ENCODE measurements at places on chromosomes 4 and X.
A peak's percentile ranks its signal among the peaks of the same experiment; 100 is the strongest.

- DNase-seq: no peak
These were observed 121.7 kb downstream of the TLL1 start for GRCh38 chr4:165994701-165995100.

DNA sequence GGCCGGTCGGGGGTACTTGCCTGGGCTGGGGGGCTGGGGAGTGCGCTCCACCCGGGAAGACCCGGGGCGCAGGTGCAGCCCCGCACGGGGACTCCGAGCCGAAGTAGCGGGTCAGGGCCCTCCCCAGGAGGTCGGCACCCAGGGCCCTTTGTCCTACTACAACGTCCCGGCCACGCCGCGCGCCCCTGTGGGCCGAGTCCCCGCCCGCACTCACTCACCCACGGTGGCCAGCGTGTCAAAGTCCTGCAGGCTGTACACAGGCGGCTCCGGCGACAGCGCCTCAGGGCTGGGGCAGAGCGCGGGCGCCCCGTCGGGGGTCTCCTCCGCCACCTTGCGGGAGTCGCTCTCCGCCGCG, 602 bp downstream of the PRKX start:
- DNase-seq: no peak

DNA sequence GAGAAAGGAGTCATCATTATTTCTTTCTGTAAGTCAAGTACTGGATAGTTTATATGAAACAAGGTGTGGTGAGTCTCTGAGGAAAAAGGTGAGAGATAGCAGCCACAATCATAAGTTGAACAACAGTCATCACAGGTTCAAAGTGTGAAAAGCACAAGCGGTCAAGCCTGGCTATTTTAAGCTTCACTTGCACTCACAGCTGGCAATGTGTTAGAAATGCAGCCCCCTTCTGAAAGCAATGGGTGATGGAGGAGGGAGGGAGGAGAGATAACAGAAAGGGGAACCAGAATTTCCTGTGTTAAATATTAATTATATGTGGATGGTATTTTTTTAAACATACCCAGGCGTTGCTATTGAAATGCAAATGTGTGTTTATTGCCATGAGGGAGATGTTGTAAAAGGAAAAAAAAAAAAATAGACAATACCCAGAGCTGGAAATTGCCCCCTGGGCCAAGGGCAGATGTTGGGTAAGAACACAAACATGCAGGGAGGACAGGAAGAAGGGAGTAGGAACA, 26.9 kb upstream of the BMP3 start:
- DNase-seq: no peak

GRCh38 chrX:101229170-101229569, 9.6 kb downstream of the DRP2 start:
- DNase-seq: no peak

- DNase-seq: no peak
These were observed 550.7 kb upstream of the SLIT2 start for GRCh38 chr4:19700992-19701391.

GRCh38 chr4:145234091-145234706, 53.8 kb upstream of the OTUD4 start:
- peak; percentile 61 for DNase-seq

GRCh38 chr4:1105067-1105466, 8.3 kb downstream of the RNF212 start:
- DNase-seq: no peak

DNA sequence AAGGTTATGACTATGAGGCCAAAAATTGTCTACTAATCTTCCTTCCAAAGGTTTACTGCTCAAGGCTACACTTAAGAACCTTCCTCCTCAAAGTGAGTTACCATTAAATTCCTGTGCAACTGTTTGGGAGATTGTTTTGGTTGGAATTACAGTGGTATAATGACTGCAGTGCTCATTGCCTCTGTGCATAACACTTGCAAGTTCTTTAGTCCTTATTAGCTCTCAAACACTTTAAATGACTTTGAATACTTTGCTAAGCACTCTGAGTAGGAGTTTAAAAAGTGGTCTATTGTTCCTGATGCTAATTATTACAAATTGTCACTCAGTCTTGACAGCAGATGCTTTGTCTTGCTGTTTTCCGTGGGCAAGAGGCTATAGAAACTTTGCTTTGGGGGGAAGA, 422.8 kb upstream of the PABPC4L start:
- no peak for DNase-seq

DNA sequence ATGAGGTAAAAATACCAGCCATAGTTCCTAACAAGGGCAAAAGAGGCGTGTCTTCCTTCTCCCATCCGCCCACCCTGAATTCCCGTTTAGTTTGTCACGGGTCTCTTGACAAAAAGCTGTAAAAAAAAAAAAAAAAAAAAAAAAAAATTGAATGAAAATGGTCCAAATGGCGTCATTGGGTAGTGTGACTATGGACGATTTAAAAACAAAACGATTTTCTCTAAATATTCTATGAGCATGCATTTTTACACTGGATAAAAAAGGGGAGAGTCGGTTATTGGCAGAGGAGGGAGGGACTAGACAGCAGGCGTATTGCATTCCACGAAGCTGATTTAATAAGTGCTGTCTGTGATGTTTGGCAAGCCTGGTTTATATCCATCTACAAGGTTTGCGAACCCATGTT, at the start of gene FAM133A:
FAM133A (plus strand) TSS at position 338 of the 403 bp plus-strand sequence. CDS start 35,214 bp downstream, outside the sequence.
- DNase-seq: no peak

- no peak for DNase-seq
These were observed 2104.2 kb downstream of the PCDH7 start for GRCh38 chr4:32824336-32824735.

- DNase-seq: no peak
These were observed 37.3 kb upstream of the TRIM2 start for GRCh38 chr4:153166716-153167501.

GRCh38 chrX:136157187-136157586, 9.9 kb downstream of the FHL1 start:
- no peak for DNase-seq

DNA sequence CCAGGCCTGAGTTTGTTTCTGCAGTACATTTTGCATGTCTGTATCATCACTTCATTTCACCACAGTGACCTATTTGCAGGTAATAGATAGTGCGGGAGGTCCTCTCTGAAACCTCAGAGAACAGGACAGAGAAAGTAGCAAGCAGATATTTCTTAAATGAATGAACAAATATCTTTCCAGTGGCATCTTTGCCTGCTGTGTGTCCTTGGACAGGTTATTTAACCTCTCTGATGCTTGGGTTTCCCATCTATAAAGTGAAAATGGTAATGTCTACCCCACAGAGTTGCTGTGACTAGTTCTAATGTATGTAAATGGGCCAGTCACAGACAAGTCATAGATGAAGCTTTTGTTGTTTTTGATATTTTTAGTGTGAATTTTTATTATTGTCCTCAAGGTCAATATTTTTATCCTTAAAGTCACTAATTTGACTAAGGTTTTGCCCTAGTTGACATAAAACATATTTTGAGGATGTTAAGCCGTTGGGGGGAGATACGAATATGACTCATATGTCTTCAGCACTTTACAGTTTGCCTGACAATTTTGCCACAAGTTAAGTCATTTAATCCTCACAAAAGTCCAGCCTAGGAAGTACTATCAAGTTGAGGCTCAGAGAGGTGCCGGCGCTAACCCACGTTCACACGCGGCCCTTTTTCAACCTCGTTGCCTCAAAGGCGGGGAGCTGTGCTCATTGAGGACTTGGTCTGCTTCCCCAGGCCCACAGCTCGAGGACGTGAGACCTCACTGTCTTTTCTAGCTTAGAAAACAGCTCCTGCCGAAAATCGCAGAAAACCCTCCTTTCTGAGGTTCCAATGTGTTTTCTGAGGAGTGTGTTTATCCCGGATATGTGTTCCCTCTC, 126.7 kb upstream of the STX18 start:
- no peak for DNase-seq

- no peak for DNase-seq
These were observed 6.0 kb upstream of the ASB11 start for GRCh38 chrX:15321447-15321846.

- no peak for DNase-seq
These were observed 22.2 kb downstream of the TMEM184C start for GRCh38 chr4:147639388-147639787.

DNA sequence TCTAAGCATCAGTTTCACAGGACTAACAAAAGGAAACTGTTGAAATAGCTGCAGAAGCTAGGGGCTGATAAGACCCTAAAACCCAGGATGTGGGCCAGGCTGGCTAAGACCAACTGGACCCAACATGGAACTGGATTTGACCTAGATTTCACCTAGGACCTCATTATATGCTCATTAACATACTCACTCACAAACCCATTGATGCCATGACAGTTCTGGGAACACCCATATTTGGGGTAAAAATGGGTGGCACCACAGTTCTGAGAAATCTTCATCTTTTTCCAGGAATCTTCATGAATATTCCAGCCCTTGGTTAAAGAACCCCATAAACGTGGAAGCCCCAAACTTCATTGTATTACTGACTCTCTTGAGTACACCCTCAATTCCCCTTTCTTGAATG, 41.1 kb downstream of the HSD17B13 start:
- no peak for DNase-seq

DNA sequence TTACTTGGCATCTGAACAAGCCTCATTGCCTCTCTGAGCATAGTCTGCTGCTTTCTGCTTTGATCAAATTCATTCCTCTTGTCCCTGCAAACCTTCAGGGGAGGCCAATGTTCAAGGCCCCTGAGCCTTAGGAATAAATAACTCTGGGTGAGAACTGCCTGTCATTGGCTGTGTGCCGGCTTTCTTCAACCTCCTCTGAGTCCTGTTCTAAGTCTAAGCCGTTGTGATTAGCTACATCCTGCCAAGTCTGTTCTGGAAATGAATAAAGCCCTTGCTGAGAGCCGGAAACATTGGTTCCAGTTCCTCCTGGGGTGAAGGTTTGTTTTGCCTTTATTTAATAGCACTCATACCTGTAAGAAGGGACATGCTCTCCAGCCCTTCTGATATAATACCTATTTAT, 13.8 kb downstream of the RNF4 start:
- no peak for DNase-seq

GRCh38 chr4:184587221-184587620, 62.0 kb downstream of the CASP3 start:
- DNase-seq: no peak

DNA sequence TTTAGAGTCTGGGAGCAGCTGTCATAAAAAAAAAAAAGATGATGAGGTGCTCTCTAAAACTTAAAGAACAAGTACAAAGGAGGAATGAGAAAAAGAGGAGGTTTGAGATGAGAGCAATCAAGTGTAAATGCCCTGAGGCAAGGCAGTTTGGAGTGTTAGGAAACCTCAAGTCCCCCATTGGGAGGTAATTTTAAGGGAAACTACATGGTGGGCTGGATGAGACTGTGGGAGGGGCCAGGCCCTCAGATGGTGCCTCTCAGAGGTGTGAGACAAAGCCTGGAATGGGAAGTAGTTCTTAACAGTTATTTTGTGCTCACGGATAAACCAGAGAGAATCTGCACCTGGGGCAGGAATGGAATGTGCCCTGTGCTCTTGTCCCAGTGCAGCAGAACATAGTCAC, 1.9 kb upstream of the MAGEB3 start:
- DNase-seq: no peak

DNA sequence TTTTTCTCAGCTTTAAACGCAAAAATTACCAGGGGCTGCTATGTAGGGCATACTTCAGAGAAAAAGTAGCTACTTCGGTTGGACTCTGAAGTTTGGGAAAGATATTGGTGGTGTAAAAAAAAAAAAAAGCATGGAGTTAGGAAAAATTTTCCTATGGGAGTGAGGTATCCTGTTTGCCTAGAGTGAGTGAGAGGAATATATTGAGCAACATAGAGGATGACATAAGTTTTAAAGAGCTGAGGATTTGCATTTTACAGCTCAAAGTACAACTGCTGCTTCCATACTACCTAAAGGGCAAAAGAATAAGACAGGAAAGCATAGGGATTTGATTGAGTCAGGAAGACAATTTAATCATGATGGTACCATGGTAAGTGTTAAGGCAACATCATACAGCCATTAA, 7.3 kb downstream of the GPRASP1 start:
- no peak for DNase-seq

- no peak for DNase-seq
These were observed 19.0 kb downstream of the FAM47E start for GRCh38 chr4:76270244-76271175.

DNA sequence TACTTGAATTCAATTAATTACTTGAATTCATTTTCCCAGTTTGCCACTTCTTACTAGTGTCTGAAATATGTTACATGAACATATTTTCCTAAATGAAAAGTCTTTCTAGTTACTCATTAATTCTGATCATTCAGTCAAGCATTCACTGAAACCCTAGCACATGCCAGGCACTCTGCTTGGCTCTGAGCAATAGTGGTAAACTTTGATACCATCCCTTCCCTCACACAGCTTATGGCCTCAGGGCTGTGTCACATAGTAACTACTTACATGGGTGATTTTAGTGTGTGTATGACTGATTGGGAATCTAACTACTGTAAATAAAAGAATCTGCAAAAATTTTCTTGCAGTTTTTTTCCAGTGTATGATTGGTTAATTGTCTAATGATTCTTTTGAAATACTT, 32.7 kb downstream of the METAP1 start:
- no peak for DNase-seq

- no peak for DNase-seq
These were observed 16.3 kb downstream of the NDNF start for GRCh38 chr4:121056066-121056465.

- no peak for DNase-seq
These were observed 52.3 kb upstream of the NKX1-1 start for GRCh38 chr4:1458581-1458980.

DNA sequence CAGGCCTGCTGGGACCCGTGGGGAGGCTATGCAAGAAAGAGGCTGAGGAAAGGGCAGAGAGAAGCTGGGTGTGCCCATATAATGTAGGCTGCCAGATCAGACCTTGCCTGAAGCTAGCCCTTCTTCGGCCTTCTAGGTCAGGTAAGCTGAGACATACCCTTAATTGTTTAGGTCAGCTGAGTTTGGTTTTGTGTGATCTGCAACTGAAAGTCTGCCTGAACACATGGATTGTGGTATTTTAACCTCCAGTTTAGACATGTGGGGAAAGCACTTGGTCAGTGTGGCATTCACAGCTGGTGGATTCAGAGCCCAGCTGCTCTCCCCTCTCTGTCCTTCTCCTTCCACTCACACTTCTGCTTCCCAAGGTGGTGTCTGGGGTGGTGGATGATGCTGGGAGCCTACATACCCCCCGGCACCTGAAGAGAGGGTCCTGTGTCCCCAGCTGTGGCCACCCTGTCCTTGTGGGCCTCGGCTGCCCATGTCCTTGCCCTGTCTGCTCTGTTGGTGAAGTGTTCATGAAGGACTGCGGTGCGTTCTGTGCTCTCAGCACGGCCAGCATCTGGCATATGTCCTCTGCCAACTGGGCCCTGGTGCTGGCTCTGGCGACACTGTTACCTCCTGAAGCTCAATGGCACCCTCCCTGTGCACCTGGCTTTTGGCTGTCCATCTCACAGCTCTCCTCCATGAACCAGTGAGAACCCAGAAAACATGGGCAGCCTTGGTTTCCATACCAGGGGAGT, 82.1 kb downstream of the NAT8L start:
- DNase-seq: no peak

All from activated CD4-positive, alpha-beta T cell treated with anti-CD3 and anti-CD28 coated beads, Interleukin-2, amount 50 U/mL, for 48 hours (primary cell).